ENCODE measurements at places on chromosomes 7 and 10.

DNA sequence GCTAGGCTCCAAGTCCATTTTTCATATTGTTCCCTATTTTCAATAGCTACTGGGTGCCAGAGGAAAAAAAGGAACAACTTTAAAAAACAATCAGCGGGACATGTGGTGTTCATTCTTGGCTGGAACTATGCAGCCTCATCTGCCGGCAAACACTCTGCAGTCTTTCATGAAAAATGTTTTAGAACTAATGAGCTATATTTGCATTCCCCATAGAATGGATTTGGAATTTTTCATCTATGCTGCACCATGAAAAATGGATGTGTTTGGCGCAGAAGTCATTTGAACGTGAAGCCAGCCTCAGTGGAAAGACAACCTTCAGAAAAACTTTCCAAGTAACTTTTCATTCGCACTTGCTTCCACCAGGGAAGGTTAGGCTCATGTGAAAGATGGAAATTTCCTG is 270.5 kb downstream of the SKAP2 start:
- DNase-seq = peak; percentile 82

- DNase-seq = no peak
Observed at GRCh38 chr10:97063271-97063982, 122.3 kb downstream of the SLIT1 start.

GRCh38 chr10:48506147-48506917 is 98.5 kb downstream of the ARHGAP22 start:
- no peak for DNase-seq

DNA sequence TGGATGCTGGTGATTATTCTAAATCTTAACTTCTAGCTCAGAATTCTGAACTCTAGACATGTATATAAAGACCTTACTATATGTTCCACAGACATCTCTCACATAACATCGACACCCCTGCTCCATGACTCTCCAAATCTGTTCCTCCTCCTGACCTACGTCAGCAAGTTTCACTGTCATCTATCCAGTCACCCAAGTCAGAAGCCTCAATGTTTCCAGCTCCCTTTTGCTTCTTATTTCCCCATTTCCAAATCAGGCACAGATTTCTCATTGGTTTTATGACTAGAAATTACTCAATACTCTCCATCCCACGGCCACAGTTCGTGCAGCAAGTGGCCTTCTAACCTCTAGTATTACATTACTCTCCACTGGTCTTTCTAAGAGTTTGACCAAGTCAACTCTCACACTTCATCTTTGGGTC is 28.5 kb downstream of the EPC1 start:
- peak; percentile 20 for DNase-seq

DNA sequence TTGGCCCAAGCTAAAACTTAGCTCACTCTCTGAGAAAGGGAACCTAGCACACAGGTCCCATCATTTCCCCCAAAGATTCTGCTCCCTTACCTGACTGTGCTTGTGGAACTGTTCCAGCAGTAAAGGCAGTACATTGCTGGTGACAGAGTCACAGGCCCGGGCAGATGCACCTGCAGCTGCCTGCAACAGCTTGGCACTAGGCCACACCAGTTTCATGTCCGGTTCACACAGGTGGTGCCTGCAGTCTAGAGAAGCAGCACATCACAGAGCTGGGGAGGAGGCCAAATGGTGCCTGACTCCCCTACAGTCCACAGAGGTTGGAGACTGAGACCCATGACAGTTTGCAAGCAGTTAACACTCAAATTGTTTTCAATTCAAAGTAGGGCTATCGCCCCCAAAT is 22.2 kb downstream of the ZDHHC16 start:
- no peak for DNase-seq

DNA sequence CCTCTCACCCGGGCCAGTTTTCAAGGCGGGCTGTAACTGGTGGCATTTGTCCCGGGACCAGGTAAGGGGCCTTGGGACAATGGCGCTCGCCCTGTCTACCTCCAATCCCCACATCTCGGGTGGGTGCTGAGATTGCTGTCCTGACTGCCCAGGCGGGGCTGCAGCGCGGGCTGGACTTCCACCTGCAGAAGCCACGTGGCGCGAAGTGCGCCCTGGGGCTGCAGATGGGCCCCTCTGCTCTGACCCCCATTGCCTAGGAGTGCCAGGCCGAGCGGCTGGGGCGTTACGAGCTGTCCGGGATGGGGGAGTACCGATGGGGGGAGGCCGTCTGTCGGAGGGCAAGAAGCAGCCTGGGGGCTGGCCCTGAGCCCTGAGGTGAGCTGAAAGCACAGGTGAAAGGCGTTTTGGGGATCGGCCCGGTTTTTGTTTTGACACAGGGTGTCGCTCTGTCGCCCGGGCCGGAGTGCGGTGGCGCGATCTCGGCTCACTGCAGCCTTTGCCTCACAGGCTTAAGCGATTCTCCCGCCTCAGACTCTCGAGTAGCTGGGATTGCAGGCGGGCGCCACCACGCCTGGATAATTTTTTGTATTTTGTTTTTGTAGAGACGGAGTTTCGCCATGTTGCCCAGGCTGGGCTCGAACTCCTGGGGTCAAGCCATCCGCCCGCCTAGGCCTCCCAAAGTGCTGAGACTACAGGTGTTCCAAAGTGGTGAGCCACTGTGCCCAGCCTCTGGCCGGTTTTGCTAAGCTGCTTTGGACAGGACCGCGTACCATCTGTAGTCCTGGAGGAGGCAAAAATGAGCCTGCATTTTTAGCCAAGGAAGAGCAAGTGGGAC is at the start of gene SFXN2:
Gene SFXN2 (plus strand): TSS at position 16 of the 835 bp plus-strand sequence. CDS start 12,001 bp downstream, outside the sequence.
- DNase-seq = no peak

GRCh38 chr7:10156972-10157371 is 816.7 kb upstream of the PHF14 start:
- DNase-seq = no peak

DNA sequence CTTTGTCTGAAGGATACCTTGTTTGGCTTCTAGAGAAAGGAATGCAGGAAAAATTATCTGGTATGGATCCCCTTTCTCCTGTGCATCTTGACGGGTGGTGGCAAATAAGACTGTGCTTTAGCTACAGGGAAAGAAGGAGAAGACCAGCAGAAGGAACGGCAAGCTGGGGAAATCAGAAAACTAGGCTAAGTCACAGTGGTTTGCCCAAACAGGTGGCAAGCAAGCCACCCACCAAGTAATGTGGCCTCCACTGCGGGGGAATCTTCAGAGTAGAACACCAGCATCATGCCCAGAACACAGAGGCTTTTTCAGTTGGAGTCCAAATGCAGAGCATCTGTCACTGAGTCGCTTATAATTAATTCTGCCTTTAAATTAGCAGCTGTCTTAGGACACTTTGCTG is 282.8 kb downstream of the PHF14 start:
- no peak for DNase-seq

- DNase-seq = peak; percentile 90
Observed at GRCh38 chr10:114821915-114822443, 399 bp downstream of the FHIP2A start.

- DNase-seq = no peak
Observed at GRCh38 chr7:26520483-26520882, 228.8 kb downstream of the SNX10 start.

- no peak for DNase-seq
Observed at GRCh38 chr10:49157229-49157628, 23.4 kb upstream of the FAM170B start.

DNA sequence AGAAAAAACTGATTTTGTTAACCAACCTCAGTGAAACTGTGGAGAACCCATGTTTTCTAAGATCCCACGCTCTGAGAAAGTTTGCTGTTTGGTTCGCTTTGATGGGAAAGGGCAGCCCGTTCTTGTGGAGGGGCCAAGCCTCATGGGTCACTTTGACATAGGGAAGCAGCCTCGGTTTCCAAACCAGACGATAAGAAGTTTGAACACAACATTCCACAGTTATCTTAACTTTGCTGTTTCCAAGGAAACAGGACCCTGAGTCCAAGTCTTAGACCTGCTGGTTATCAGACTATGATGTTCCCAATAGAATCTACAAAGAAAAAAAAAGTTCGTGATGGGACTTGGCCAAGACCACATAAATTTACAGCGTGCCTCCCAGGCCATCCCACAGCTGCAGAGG is 182.3 kb downstream of the NRP1 start:
- DNase-seq = no peak

GRCh38 chr7:154860621-154861375 is 142.1 kb downstream of the PAXIP1 start:
- no peak for DNase-seq

- DNase-seq = no peak
Observed at GRCh38 chr7:12884856-12885440, 197.5 kb downstream of the ARL4A start.

DNA sequence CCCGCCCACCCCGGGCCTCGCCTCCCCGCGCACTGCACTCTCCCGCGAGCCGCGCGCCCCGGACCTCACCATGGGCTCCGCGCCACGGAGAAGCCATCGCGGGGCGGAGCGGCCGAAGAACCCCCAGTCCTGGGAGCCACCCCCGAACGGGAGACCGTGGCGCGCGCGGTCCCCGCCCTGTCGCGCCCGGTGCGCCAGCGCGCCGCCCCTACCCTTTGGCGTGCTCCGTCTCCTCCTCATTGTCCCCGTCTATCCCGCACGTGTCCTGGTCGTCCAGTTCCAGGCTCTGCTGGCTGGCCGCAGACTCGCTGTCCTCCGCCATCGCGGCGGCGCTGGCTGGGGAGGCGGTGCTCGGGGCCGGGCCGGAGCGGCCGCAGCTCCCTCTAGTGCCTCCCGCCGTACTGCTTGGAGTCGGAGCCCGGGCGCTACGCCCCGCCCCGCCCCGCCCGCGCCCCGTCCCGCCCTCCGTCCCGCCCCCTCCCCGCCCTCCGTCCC is at the start of gene NMT2:
Gene NMT2 (minus strand): TSS at position 403 of the 495 bp plus-strand sequence. CDS start 81 bp downstream, at position 322.
- DNase-seq = no peak

DNA sequence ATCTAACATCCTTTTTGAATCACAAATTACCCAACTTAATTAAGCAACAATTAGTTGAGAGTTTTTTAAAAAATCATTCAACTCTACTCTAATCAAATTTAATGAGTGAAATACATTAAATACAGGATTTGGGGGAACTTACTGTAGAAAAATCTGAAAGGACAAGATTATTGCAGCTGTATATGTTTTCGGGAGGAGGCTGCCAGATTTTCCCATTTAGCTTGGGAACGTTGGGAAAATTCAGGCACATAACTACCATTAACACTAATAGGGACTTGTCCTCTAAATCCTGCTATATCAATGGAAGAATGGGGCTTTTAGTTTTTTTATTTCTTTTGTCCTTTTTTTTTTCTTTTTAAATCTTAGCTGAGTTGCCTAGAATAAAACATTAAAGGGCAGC is 691.4 kb upstream of the FZD8 start:
- no peak for DNase-seq

- DNase-seq = no peak
Observed at GRCh38 chr7:113521468-113521867, 397.3 kb downstream of the PPP1R3A start.

GRCh38 chr7:108232076-108232475 is 101.9 kb upstream of the LAMB4 start:
- DNase-seq = no peak

DNA sequence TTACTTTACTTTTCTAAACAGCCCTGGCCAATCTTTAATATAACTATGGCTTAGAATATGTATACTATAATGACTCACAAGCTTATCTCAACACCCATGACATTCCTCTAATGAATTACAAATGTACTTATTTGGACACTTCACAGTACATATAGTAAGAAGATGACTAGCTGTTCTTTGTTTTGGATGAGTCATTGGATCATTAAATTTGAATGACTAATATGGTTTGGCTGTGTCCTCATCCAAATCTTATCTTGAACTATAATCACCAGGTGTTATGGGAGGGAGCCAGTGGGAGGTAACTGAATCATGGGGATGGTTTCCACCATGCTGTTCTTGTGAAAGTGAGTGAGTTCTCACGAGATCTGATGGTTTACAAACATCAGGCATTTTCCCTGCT is 807.5 kb upstream of the SORCS1 start:
- DNase-seq = peak; percentile 76

- DNase-seq = no peak
Observed at GRCh38 chr10:102593074-102593803, 51.0 kb upstream of the TRIM8 start.

- peak; percentile 95 for DNase-seq
Observed at GRCh38 chr10:121536310-121536913, 61.8 kb downstream of the FGFR2 start.

GRCh38 chr10:45308707-45309106 is 6.7 kb downstream of the OR13A1 start:
- no peak for DNase-seq

DNA sequence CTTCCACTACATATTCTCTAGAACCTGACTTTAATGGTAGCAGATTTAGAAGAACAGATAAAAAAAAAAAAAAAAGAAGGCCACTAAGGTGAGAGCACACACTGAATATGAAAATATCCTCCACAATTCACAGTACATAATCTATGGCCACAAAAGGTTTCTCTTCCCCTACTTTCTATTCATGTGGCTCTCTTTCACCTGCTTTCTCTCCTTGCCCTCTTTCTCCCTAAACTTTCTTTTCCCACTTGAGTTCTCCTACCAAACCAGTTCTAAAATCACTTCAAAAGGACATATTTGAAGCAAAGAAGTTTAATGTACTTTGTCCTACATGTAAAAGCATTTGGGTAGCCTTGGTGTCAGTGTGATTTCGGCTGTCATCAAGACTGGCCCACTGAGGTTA is 18.5 kb upstream of the DLX6 start:
- no peak for DNase-seq

DNA sequence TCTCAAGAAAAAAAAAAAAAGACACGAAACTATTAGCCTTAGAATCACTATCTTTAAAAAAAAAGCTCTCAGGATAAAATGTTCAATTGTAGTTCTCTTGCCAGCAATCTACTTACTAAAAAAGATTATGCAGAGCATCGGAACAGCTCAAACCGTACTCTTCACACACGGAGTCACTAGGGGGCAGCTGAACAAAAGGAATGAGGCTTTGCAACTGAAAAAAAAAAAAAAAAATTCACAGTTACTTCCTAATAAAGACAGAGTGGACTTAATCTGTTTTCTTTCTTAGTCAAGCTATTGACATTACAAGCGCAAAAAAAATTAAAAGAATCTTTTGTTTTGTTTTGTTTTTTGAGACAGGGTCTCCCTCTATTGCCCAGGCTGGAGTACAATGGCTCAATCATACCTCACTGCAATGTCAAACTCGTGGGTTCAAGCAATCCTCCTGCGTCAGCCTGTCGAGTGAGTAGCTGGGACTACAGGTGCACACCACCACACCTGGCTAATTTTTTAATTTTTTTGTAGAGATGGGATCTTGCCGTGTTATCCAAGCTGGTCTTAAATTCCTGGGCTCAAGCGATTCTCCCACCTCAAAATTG is 11.5 kb downstream of the PMS2 start:
- peak; percentile 77 for DNase-seq

DNA sequence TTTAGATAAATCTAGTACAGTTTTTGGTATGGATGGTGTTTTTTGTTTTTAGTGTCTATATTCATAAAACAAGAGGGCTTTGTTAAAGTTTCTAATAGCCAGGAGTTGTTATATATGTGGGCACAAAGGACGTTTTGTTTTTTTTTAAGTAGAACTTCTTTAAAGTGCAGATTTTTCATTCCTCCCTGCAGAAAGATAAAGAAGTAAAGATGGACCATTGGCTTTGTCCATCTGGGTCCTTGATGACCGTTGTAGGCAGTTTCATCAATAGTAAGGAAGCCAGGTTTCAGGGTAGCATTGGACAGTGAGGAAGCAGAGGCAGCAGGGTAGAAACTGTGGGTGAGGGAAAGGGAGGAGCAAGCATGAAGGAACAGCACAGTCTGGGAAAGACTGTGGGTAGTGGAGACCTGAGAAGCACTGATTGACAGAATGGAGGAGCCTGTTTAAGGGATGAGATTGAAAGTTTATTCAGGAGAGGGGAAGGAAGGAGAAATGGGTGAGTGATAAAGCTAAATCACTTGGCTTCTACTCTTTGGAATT is 5.3 kb downstream of the CALU start:
- no peak for DNase-seq

- DNase-seq = no peak
Observed at GRCh38 chr7:30925117-30925516, 13.5 kb downstream of the AQP1 start.
